CD4-positive, alpha-beta memory T cell (primary cell): ENCODE measurements at places on chromosomes 5 and 9. TPM values are rescaled to one million over a fixed set of nuclear protein-coding genes. Genes with fewer than 3 reads are reported as not detected.

The CTNND2 gene
- total RNA-seq = not detected

The TJP2 gene
- total RNA-seq = 9.9 TPM

The ASPN gene
- total RNA-seq = not detected

The OGN gene
- not detected for total RNA-seq

The SLC45A2 gene
- not detected for total RNA-seq

The DMRTA1 gene
- total RNA-seq = not detected

DNA sequence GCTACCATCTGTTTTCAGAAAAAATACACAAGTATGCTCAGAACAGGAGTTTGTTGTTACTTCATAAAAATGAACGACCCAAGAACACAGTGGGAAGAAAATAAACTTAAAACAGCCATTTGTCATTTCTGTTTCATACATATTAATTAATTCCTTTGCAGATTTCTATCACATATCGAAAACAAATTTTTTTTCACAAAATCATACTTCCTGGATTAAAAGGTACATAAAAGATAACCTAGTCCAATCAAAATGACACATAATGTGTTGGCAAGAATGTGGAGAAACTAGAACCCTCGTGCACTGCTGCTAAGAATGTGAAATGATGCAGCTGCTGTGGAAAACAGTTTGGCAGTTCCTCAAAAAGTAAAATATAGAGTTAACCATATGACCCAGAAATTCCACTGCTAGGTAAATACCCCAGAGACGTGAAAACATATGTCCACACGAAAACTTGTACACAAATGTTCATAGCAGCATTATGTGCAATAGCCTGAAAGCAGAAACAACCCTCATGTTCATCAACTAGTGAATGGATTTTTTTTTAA, 46.0 kb downstream of the MYO10 start:
- H3K27me3 ChIP-seq = no peaks in the 10 kb centered on the region
- no peak overlapping the region for H3K4me3 ChIP-seq
- no peaks in the 10 kb centered on the region for H3K4me1 ChIP-seq

- H3K27me3 ChIP-seq = no peaks in the 10 kb centered on the region
- no peaks in the 10 kb centered on the region for H3K36me3 ChIP-seq
- no peaks in the 10 kb centered on the region for H3K4me1 ChIP-seq
- no peak for DNase-seq
- H3K27ac ChIP-seq = no peak overlapping the region
Measured at GRCh38 chr5:149953436-149954121, 7.0 kb upstream of the SLC26A2 start.

DNA sequence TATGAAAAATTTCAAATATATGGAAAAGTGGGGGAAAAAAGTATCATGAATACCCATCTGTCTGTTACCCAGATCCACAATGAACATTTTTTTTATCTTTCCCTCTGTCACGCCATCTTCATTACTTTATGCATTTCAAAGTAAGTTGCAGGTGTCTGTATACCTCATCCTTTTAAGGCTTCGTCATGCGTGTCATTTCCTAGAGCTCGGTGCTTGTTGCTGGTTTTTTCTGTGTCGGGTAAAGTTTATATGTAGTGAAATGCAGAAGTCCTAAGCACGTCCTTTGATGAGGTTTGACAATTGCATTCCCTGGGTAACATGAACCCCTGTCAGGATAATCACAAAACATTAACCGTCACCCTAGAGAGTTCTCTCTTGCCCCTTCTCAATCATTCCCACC, 52.1 kb downstream of the DAPK1 start:
- H3K27ac ChIP-seq = no peak overlapping the region
- H3K4me3 ChIP-seq = no peak overlapping the region
- no peaks in the 10 kb centered on the region for H3K4me1 ChIP-seq
- no peaks in the 10 kb centered on the region for H3K27me3 ChIP-seq
- H3K36me3 ChIP-seq = no peaks in the 10 kb centered on the region

GRCh38 chr5:81251922-81252321, 18.8 kb downstream of the CKMT2 start:
- DNase-seq = no peak
- H3K4me3 ChIP-seq = no peak overlapping the region
- no peaks in the 10 kb centered on the region for H3K27me3 ChIP-seq
- H3K36me3 ChIP-seq = no peaks in the 10 kb centered on the region

DNA sequence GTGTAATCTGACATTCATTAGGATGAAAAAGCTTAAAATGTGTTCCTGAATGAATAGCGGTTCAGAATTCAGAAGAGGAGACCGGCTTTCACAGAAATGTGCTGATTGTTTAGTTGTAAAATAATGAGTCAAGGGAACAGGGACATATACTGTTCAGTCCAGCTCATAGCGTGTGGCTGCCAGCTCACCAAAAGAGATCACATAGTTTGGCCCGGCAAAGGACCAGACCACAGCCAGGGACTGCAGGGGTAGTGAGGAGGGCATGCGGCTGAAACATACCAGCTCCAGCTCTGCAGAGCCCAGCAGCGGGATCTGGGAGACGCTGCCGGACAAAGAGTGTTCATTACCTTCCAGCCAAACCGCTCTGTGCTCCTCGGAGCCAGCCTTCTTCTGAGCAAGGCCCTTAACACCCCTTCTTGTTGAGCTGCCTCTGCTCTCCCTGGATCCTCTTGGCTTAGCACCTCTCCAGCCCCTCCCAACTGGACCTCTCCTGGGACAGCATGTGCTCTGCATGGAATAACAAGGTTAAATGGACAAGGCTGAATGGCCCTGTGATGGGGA, 116.8 kb upstream of the CNTLN start:
- no peaks in the 10 kb centered on the region for H3K27me3 ChIP-seq
- no peak overlapping the region for H3K27ac ChIP-seq
- H3K36me3 ChIP-seq = no peaks in the 10 kb centered on the region
- no peak for DNase-seq
- no peaks in the 10 kb centered on the region for H3K4me1 ChIP-seq

GRCh38 chr5:76818844-76819831, at the start of gene F2RL1:
F2RL1 (plus strand) TSS chr5:76819030; CDS start chr5:76819183, 153 bp downstream.
- peaks cover 21% of the 10 kb centered on the region for H3K4me1 ChIP-seq
- H3K36me3 ChIP-seq = no peaks in the 10 kb centered on the region
- H3K4me3 ChIP-seq = peak within 1 kb of the TSS; percentile 80
- no peaks in the 10 kb centered on the region for H3K27me3 ChIP-seq

DNA sequence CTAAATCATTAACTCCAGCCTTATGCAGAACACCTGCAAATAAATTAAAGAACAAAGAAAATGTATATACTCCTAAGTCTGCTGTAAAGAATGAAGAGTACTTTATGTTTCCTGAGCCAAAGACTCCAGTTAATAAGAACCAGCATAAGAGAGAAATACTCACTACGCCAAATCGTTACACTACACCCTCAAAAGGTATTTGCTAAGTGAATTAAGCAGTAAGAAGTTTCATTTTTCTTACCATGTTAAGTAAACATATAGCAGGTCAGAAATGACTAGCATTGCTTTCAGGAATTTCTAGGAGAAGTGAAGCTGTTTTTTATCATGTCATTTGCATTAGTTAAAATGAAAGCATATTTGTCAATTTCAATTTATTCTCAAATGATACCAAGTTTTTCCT, 92.7 kb downstream of the MELK start:
- H3K27me3 ChIP-seq = no peaks in the 10 kb centered on the region
- no peaks in the 10 kb centered on the region for H3K36me3 ChIP-seq
- peaks cover 18% of the 10 kb centered on the region for H3K4me1 ChIP-seq
- no peak for DNase-seq
- no peak overlapping the region for H3K27ac ChIP-seq
- H3K4me3 ChIP-seq = no peak overlapping the region

DNA sequence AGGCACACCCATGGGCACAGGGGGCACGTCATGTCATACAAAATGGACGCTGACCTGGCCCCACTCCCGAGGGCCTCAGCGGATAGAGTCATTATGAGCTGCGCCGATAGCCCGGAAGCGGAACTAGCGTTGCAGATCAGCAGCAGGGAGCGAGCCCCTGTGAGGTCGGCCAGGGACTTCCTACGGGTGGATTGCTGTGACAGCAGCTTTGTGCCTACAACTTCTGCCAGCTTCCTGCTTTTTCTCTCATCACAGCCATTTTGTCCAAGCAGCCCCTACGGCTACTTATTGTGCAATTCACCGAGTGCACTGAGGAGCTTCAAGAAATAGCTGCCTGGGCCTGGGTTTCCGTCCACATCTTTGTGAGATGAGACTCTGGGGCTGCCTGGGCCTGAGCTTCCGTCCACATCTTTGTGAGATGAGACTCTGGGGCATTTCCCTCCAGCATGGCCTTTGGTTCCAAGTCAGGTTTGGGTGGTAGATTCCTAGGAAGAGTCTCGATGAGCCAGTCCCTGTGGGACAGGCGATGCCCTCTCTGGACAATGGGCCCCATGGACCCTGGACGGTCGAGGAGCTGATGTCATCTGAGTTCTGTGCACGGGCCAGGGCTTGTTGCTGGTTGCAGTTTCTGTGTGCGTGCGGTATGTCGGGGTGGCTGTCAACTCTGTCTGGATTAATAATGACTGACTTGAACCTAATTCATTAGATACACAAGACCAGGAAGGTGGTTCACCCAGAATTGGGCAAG, 67.0 kb upstream of the GNE start:
- H3K36me3 ChIP-seq = no peaks in the 10 kb centered on the region
- H3K4me1 ChIP-seq = no peaks in the 10 kb centered on the region
- H3K4me3 ChIP-seq = no peak overlapping the region
- no peak for DNase-seq
- H3K27ac ChIP-seq = no peak overlapping the region

DNA sequence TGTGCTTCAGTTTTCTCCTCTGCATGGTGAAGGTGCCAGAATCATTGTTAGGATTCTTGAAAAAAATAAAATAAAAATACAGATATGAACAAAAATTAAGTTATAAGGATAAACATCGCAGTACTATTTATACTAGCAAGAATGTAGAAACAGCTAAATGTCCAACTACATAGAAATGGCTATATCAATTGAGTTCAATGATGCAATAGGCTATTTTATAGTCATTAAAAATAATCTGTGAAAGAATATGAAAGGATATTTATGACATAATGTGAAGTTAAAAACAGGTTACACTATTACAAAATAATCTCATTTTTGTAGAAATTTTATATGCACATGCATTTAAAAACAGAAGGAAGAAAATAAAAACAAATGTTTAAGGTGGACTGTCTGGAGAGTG, 198.7 kb upstream of the TRIM32 start:
- H3K4me1 ChIP-seq = no peaks in the 10 kb centered on the region
- no peak overlapping the region for H3K4me3 ChIP-seq
- DNase-seq = no peak
- H3K27me3 ChIP-seq = no peaks in the 10 kb centered on the region
- H3K27ac ChIP-seq = no peak overlapping the region

- no peak overlapping the region for H3K4me3 ChIP-seq
- no peak overlapping the region for H3K27ac ChIP-seq
- H3K27me3 ChIP-seq = no peaks in the 10 kb centered on the region
- no peaks in the 10 kb centered on the region for H3K36me3 ChIP-seq
- no peak for DNase-seq
Measured at GRCh38 chr5:71744009-71744790, 25.1 kb downstream of the CARTPT start.

- H3K4me1 ChIP-seq = no peaks in the 10 kb centered on the region
- H3K27me3 ChIP-seq = no peaks in the 10 kb centered on the region
- no peak for DNase-seq
- no peak overlapping the region for H3K4me3 ChIP-seq
- H3K36me3 ChIP-seq = no peaks in the 10 kb centered on the region
Measured at GRCh38 chr9:115373710-115374045, 255.7 kb upstream of the TNC start.

DNA sequence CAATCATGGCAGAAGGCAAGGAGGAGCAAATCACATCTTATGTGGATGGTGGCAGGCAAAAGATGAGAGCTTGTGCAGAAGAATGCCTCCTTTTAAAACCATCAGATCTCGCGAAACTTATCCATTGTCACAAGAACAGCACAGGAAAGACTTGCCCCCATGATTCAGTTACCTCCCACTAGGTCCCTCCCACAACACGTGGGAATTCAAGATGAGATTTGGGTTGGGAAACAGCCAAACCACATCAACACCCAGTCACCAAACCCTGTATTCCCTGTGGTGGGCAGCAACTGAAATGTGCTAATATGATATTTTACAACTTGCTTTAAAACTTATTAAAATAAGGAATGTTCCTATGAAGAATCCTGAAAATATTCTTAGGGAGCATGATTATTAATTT, 54.2 kb downstream of the RASGRF2 start:
- no peaks in the 10 kb centered on the region for H3K36me3 ChIP-seq
- no peak overlapping the region for H3K4me3 ChIP-seq
- DNase-seq = no peak
- H3K27ac ChIP-seq = no peak overlapping the region
- H3K27me3 ChIP-seq = no peaks in the 10 kb centered on the region
- peaks cover 54% of the 10 kb centered on the region for H3K4me1 ChIP-seq

- no peaks in the 10 kb centered on the region for H3K27me3 ChIP-seq
- no peak overlapping the region for H3K4me3 ChIP-seq
- no peaks in the 10 kb centered on the region for H3K36me3 ChIP-seq
- no peak overlapping the region for H3K27ac ChIP-seq
- H3K4me1 ChIP-seq = no peaks in the 10 kb centered on the region
Measured at GRCh38 chr9:112550531-112550930, 63.9 kb downstream of the KIAA1958 start.
